ENCODE measurements at places on chromosomes 16 and 17.

- no peak for DNase-seq
These were observed 26.5 kb upstream of the NF1 start for GRCh38 chr17:31068291-31068690.

DNA sequence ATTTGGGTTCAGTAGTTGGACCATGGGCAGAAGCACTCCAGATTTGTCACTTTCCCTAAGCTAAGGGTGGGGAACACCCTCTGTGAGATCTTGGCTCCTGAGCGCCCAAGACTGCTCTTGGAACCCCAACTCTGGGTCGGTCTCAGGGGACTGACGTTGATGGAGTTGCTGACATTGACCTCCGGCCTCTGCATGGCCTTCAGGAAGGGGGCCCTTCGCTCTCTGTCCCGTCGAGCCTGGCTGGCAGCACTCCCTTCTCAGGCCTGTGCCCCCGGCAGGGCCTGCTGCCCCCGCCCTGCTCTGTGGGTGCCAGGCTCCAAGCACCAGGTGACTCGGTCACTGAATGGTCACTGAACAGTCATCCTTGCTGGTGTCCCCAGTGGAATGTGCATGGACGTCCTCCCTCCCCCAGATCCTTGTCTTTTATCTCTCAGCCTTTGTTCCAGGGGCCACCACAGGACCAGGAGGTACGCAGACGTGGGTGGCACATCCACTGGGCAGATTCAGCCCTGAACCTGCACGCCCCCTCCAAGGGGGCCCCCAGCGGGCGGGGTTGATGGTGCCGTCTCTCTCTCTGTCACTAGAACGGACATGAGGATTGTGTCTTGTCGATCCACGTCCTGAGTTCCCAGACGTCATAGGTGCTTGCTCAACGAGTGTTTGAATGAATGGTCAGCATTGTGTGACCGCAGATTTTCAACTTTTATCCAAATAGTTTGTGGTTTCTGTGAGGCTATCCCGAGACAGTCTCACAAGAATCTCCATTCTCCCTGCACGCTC lies 314.5 kb downstream of the SEC14L1 start:
- DNase-seq, result no peak

GRCh38 chr17:17154556-17154955 lies 51.6 kb downstream of the PLD6 start:
- no peak for DNase-seq

DNA sequence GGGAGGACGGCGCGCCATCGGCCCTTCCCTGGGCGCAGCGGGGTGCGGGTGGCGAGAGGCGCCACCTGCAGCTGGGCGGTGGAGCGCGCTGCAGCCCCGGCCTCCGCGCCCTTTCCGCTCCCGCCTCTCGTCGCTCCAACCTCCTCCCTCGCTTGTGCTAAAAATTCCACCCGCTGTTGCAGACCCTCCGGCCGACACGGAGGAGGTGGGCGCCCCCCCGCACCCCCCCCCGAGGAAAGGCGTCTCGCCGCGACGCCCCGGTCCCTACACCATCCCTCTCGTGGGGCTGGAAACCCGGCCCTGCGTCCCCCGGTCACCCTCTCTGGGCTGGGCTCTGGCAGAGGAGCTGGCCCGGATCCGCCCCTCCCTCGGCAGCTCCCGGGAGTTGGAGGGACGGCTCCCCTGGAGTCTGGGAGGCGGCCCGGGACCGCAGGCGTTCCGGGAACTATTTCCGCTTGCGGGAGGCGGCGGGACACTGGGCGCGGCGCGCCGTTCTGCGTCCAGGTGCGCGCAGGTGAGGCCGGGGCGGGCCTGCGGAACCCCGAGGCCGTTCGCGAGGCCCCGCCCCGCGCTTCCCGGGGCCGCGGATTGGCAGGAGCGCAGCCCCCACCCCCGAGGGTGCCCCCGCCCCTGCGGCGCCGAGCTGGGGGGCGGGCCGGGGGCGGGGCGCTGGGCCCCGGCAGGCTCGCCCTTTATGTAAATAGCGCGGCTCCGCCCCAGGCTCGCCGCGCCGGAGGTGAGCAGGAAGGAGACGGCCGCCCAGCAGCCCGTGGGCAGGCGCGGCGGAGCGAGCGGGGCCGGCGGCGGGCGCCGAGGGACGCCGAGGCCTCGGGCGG lies at the start of gene LLGL2:
TSS of gene LLGL2 (plus strand) at position 728 of the 836 bp plus-strand sequence. CDS start 17,730 bp downstream, outside the sequence.
- DNase-seq, result no peak
